ENCODE measurements at places on chromosomes 12 and 14.

DNA sequence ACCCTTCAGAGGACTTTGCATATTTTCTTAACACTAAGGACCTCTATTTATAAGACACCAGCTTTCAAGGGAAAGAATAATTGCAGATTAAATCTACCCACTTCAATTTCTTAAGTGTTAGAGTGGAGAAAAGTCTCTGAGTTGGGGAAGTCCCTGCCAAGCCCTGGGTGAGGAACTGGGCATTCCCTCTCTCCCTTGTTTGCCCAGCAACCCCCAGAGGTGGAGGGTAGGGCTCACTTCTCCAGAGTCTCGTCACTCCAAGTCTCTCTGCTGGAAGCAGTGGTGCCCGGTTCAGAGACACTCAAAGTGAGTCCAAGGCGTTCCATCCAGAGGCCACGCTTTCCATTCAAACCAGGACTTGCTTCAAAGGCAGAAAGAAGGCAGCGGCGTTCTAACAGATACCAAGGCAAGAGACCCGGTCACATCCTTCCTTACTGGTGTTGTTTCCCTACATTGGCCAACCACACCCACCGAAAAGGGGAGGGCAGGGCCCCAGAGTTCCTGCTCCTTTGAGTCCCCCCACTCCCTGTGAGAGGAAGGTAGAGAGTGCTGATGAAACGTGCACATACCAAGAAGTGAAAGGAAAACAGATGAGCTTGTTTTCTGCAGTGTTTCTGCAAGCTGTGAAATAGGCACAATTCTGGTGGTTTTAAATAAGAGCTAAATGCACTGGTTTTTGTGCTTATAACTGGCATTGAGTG lies 6.1 kb upstream of the BDKRB2 start:
- DNase-seq = no peak

DNA sequence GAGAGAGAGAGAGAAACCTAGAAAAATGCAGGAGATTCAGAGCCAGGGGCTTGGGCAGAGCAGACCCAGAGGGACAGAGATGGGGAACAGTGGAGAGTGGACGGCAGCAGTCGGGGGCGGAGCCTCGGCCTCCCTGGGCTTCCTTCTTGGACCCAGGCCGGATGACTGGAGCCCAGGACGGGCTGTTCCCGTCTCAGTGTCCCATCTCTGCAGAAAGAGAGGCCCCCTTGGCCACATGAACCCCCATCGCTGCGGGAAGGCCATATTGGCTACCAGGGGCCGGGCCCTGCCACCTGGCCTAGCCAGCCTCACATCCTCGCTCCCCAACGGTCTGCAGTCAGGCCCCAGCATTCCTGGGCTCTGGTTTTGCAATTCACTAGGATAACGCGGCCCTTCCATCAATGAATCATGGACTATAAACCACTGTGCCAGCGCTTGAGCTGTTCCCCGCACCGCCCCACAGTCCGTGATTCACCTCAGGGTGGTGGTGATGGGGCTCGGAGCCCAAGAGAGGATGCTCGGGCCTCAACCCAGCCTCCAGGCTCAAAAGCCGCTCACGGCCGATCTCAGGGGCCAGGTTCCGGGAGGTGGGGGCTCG lies 116.5 kb downstream of the RFLNA start:
- peak; percentile 85 for DNase-seq

GRCh38 chr12:11171145-11171968 lies at the start of gene SMIM10L1:
Gene SMIM10L1, plus strand, starts transcription at chr12:11171194. Its CDS starts 163 bp downstream, at chr12:11171357.
- peak; percentile 92 for DNase-seq

DNA sequence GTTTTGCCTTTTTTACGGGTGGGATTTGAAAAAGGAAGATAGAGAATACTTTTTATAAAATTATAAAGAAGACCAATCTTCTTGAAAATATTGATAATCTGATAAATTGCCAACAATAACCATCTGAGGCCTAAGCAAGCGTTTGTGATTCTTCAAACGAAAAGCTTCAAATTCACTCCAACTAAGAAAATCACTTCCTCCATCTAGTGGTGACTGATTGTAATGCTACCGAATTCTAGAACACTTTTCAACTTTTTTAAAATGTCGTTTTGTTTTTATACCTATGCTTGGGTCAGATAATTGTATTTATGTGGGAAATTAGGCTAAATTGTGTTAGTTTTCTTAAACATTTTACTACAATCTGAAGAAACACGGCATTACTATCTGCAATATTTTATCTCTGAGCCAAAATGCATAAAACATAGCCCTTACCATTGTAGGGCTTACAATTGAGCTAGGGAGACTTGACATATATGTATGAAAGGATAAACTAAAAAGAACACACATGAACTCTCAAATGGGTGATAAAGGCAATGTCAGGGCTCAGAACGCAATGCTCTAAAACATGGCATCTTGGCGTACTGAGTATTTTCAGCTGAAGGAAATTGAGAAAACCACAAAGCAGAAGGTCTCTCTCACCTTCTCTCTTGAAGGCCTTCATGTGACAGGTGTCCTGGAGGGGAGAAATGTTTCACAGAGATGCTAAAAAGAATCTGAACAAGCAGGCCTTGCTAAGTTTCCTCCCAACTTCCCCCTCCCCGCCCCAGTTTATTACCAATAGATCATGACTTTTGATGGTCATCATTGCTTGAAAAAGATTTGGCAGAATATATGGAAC lies 36.8 kb upstream of the G2E3 start:
- DNase-seq = peak; percentile 23

GRCh38 chr14:92039063-92039718 lies 668 bp downstream of the TRIP11 start:
- DNase-seq = no peak

- DNase-seq = no peak
Measured at GRCh38 chr12:59803735-59804134, 207.9 kb downstream of the SLC16A7 start.

- DNase-seq = no peak
Measured at GRCh38 chr14:98136012-98136789, 1135.8 kb downstream of the BCL11B start.

- DNase-seq = no peak
Measured at GRCh38 chr12:26750531-26751175, 82.3 kb downstream of the ITPR2 start.

- DNase-seq = no peak
Measured at GRCh38 chr14:37019488-37019887, 152.9 kb downstream of the SLC25A21 start.

GRCh38 chr12:64320611-64321010 lies 69.9 kb downstream of the C12orf56 start:
- DNase-seq = no peak

DNA sequence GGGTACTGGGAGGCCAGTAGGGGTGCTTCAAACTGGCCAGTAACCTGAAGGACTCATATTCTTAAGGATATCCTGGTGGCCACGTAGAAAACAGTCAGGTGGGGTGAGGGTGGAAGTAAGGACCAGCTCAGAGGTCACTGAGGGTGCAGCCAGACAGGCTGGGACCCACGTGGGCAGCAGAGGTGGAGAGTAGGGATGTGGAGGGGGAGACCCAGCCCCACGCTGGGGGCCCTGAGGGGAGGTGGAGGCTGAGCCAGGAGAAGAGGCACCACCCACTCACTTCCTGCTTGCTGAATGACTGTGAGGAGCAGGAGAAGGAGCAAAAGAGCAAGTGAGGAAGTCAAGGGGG lies 12.6 kb upstream of the SERPINA3 start:
- no peak for DNase-seq

DNA sequence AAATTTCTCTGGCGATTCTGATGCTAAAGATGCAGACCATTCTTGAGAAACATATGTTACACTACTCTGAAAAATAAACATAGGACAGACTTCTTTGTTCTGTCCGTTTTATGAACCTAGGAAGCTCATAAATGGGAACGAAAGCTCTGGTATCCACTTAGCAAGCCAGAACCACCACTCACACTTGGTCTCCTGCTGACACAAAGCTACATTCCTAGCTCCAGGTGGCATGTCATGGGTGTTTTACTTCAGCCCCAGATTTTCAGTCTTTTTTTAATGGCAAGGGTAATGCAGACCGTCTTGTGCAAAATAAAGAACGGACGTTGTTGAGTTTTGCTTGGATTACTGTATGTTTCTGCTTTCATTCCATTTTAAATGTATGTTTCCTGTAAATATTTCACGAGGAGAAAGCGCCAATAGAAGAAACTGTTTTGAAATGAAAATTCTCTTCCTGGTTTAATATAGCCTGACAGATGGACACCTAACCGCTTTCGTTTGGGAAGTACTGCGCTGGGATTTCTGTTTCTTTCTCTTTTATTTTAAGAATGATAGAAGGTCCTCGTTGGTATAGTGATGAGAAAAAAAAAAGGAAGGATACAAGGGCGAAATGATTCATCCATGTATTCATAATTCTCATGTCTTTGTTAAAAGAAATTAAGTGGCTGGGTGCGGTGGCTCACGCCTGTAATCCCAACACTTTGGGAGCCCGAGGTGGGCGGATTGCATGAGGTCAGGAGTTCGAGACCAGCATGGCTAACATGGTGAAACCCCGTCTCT lies 871 bp upstream of the COQ5 start:
- no peak for DNase-seq

GRCh38 chr14:24941719-24942118 lies 108.2 kb downstream of the STXBP6 start:
- DNase-seq = no peak

DNA sequence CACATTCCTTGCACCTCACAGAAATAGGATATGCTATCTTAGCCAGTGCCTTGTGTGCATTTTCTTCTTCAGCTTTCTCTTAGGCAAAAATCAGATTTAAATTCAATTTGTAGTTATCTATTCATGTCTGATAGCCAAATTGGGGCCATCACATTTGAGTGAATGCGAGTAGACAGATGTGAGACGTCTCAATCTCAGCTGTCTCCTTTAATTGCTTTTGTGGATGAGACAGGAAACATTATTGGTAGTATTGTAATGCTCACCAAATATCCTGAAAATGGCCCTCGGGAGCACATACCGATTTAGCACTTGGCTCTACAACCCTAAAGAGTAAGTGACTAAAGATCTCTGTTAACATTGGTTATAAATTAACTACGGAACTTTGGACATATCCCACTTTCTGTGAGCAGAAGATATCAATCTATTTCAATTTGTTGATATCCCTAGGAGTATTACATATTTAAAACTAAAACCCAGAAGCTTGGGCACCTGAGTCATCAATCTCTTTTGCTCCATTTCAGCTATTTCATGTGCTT lies 1012.5 kb upstream of the TMEM132C start:
- no peak for DNase-seq

GRCh38 chr12:65632131-65632855 lies 192.0 kb upstream of the HMGA2 start:
- DNase-seq = no peak

GRCh38 chr14:23360496-23360895 lies 4.5 kb downstream of the EFS start:
- no peak for DNase-seq

DNA sequence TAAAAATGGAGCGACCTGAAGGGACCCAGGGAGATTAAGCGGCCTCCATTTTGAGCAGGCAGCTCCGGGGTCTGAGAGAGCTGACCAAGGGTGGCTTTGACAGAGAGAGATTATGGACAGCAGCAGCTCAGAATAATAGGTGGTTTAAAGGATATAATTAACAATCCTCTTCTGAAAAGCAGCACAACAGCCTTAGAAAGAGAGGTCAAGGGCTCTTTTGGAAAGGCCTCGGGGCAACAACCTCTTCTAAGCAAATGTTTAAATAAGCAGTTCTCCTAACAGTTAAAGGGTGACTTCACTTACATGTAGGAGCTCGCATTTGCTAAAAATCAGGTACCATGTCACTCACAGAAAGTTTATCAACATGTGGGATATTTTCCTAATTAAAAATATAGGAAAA lies 87.2 kb upstream of the FRMD6 start:
- DNase-seq = no peak

DNA sequence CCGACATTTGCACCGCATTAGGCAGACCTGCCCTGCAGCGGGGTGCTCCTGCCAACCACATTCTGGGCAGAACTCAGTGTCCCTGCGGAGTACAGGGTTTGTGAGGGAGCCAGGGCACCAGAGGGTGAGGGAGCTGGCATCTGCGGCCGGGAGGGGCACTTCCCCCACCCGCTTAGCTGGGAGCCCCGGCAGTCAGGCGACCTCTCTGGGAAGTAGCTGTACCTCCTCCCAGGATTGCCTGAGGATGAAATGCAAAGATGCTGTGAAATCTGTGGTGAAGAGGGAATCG lies 58.6 kb downstream of the ANKRD9 start:
- DNase-seq = no peak

GRCh38 chr14:36233217-36233616 lies 56.7 kb upstream of the PTCSC3 start:
- no peak for DNase-seq

- no peak for DNase-seq
Measured at GRCh38 chr14:97274626-97275025, 477.4 kb downstream of the VRK1 start.

GRCh38 chr12:6754411-6754810 lies 1.5 kb upstream of the MLF2 start:
- DNase-seq = no peak

DNA sequence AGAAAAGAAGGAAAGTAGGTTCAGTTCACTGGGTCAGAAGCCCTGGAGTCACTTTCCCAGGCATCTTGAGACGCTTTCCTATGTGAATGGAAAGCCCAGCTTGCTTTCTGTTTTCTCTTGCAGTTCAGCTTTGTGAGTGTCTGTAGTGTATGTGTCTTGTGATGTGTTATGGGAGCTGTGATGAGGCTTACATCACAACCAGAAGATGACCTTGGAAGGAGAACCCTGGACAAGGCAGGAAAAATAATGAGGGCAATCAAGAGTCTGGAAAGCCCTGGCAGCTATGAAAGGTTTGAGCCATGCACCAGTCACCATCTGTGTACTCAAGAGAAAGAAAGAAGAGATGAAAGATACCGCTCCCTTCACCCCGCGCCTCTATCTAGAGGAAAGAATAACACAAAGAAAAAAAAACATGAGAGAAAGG lies 35.2 kb upstream of the PTGR2 start:
- peak; percentile 25 for DNase-seq

- no peak for DNase-seq
Measured at GRCh38 chr14:84492685-84493084, 1037.3 kb upstream of the FLRT2 start.

- no peak for DNase-seq
Measured at GRCh38 chr12:124469193-124469888, 98.1 kb downstream of the NCOR2 start.

DNA sequence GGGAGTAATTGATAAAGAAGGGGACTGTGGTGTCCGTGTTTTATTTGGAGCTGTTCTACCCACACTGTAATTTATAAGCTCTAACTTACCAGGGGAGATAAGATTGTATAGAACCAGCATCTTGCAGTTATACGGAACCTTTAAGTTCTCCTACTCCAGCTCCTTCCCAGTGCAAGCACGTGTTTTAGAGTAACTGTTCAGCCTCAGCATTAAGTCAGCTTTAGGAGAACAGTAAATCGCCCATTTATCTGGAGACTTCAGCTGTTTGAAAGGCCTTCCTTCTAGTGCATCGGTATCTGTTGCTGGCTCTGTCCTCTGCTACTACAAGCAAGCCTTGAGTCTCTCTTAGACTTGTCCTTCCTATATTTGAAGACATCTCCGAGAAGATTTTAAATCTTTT lies 95.6 kb downstream of the ETV6 start:
- DNase-seq = no peak

GRCh38 chr14:31204593-31205534 lies 2.7 kb downstream of the HECTD1 start:
- DNase-seq = no peak
